ENCODE measurements at places on chromosomes 2 and 18.

- DNase-seq, result peak; percentile 78
Measured at GRCh38 chr2:32647180-32647651, 19.4 kb downstream of the TTC27 start.

- no peak for DNase-seq
Measured at GRCh38 chr18:811182-811891, 705 bp downstream of the YES1 start.

DNA sequence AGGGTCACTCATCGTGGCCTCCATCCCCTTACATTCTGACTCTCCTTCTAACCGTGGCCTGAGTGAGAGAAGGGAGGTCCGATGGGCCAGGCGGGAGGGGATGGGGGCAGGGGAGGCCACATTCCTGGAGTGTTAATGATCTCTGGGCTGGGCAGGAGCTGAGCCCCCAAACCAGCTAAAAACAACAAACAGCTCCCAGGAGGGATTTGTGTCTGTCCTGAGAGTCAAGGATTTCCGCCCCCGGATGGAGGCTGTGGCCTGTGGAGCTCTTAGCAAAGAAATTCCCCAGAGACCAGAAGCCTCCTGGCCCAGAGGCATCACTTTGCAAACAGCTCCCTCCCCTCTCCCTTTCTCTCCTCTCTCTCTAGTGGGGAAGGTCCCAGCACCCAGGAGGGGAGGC is 23.5 kb downstream of the EMX1 start:
- no peak for DNase-seq

- DNase-seq, result no peak
Measured at GRCh38 chr18:22604986-22605421, 187.3 kb upstream of the CTAGE1 start.

- no peak for DNase-seq
Measured at GRCh38 chr2:183996825-183997793, 601.2 kb upstream of the ZNF804A start.

DNA sequence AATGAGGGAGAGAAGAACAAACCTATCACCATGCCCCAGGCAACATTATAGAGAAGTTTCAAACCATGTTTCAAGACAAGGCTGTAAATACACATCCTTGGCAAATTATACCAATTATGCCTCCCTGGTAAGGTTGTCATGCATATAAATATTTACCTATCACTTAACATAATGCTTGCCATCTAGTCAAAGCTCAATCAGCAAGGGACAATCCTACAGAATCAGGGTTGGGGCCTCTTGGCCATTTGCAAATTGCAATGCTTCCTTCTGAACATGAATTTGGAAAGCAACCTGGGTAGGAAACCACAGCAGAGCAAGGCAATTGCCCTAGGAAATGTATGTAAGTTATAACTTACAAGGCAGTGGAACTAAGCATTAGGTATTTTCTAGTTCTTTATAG is 907.2 kb upstream of the CDH2 start:
- DNase-seq, result no peak

GRCh38 chr2:70566906-70567305 is 13.3 kb upstream of the TGFA start:
- no peak for DNase-seq

- DNase-seq, result no peak
Measured at GRCh38 chr2:88450925-88451810, 1.3 kb downstream of the FOXI3 start.

Data from non-pigmented ciliary epithelial cell (primary cell).